T-helper 17 cell (primary cell): ENCODE measurements at places on chromosomes 3 and 15. TPM values are rescaled to one million over a fixed set of nuclear protein-coding genes. Genes with fewer than 3 reads are reported as not detected.

GRCh38 chr3:36827133-36827532, 62.8 kb upstream of the DCLK3 start:
- no peak for DNase-seq

DNA sequence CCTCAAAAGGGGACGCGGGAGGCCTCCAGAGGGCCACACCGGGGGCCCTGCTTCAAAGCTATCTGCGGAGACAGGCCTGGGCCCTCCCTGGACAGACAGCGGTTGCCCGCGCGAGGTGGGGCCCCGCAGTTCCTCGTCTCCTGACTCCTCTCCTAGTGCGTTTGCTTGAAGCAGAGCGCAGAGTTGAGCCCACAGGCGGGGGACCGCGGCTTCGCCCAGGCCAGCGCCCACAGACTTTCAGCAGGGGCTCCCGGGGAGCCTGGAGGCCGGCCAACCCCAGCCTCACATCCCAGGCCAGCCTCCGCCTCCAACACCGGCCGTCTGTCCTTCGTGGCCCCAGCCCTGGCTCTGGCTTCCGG, 540 bp upstream of the ADAMTS7 start:
- DNase-seq: no peak

- DNase-seq: no peak
These were observed 306.7 kb downstream of the TIGIT start for GRCh38 chr3:114600571-114600970.

The ROBO2 gene
- total RNA-seq: not detected

The TMEM207 gene
- total RNA-seq: not detected

The FMN1 gene
- 18.7 TPM for total RNA-seq

GRCh38 chr15:42808913-42809312, 72.0 kb upstream of the CDAN1 start:
- DNase-seq: no peak

- no peak for DNase-seq
These were observed 3.8 kb upstream of the PLXND1 start for GRCh38 chr3:129610276-129610675.

- no peak for DNase-seq
These were observed 1.3 kb upstream of the THBS1 start for GRCh38 chr15:39579487-39580116.

The NIT2 gene
- 30.1 TPM for total RNA-seq

GRCh38 chr3:157618075-157618760, 115.0 kb upstream of the VEPH1 start:
- no peak for DNase-seq

The CCDC39 gene
- not detected for total RNA-seq

DNA sequence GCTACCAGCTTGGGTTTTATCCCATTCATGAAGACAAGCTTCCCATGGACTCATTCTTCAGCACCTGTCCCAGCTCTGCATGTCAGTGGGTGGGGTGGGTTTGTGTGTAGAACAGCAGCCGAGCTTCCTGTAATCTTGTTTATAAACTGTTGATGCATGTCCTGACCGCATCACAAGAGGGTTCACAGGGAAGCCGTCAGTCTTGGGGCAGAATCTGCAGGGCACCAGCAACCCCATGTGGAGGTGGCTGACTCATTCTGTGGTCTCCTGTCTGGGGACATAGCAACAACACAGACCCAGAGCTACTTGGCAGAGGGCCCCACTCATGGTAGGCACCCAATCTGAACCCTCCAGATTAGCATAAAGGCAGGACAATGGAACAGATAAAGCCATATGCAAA, 35.6 kb downstream of the DAPK2 start:
- peak; percentile 54 for DNase-seq

The MYH15 gene
- not detected for total RNA-seq

DNA sequence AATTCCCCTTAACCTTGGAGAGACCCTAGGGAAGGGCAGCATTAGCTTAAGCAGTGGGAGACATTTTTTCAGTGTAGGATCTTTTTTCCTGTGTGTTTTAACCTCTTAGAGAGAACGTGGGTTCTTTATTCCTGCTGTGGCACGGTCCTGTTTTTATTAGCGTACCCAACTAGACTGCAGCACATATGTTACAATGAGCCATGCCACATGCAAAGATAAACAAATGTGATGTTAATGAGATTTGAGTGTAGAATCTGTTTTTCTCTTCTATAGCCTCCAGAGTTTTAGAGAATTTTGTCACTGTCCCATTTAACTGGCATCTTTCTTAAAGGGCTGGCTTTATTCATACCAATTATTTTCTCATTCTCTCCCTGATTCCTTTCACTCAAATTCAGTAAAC, 347.5 kb downstream of the CNTN4 start:
- no peak for DNase-seq

DNA sequence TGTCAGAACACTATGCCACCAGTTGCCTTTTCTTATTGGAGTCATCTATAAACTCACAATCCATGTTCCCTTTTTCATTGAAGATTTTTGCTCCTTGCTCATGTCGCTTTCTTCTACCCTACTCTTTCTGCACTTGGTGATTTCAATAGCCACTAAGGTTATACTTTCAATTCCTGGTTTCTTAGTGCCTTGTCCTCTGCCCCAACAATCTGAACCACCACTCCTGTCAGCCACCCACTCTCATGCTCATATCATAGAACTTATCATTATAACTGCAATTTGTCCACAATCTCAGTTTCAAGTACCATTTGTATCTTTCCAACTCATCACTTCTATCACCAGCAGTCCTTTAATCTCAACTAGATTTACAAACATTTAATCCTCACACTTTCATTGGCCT, 10.0 kb upstream of the GRAMD1C start:
- no peak for DNase-seq

The ITIH4 gene
- 25.8 TPM for total RNA-seq

DNA sequence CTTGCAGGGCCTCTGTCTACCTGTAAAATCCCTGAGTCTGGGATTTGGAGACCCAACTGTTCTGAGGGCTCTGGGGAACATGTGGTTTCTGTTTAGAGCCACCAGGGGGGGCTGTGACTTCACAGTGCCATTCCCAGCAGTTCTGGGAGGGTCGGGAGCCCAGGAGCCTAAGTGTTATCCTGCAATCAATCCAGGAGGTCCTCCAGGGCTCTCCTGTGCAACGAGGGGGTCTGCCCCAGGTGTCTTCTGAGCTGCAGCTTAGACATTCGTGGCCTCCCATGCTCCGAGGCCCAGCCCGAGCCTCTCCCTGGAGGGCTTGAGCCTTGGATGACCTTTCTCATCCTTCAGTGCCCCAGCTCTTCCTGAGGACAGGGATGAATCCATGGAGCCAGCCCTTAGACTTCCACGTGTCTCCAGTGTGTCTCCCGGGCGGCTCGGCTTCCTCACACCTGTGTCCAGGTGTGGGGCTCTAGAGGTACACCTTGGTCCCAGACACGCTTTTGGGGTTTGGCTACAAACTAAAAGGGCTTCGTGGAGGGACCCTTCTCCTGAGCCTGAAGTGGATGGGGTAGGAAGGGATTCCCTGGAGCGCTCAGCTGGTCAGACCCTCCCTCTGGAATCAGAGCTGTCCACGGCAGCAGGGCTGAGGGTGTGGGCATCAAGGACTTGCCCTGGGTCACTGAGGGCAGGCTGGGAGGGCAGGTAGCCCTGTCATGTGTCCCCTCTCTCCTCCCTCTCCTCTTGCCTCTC, 20.3 kb upstream of the ABTB1 start:
- no peak for DNase-seq

The AMOTL2 gene
- not detected for total RNA-seq

DNA sequence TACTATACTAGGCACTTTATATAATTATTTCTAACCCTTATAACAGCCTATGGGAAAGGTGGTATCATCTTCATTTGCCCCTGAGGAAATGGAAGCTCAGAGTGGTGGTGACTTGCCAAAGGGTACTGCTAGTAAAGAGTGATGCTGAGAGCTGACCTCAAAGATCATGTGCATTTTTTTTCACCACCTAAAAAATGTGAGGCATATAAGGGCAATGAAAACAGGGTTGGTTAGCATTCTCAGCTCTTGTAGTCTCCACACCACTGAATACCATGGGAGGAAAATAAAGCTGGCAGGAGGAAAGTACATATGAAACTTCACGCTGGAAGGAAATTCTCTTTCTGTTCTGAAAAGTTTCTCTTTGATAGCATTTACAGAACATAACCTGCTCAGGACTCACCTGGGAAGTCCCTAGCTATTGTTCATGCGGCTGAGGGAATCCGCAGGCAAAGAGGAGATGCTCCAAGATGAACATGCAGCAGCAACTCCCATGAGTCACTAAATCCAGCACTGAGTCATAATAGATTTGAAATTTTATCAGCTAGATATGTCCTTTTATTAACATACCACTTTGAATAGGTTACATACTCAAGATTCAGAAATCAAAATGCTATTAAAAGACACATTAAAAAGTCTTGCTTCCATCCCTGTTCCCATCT, 17.3 kb downstream of the FAIM start:
- no peak for DNase-seq

GRCh38 chr3:48664929-48665328, 2.2 kb upstream of the CELSR3 start:
- DNase-seq: no peak

GRCh38 chr15:59257140-59257539, 50.5 kb downstream of the LDHAL6B start:
- no peak for DNase-seq

- DNase-seq: no peak
These were observed 11.6 kb downstream of the GALNT15 start for GRCh38 chr3:16186086-16186485.

- DNase-seq: no peak
These were observed 440.7 kb upstream of the ARHGEF26 start for GRCh38 chr3:153680526-153680925.

DNA sequence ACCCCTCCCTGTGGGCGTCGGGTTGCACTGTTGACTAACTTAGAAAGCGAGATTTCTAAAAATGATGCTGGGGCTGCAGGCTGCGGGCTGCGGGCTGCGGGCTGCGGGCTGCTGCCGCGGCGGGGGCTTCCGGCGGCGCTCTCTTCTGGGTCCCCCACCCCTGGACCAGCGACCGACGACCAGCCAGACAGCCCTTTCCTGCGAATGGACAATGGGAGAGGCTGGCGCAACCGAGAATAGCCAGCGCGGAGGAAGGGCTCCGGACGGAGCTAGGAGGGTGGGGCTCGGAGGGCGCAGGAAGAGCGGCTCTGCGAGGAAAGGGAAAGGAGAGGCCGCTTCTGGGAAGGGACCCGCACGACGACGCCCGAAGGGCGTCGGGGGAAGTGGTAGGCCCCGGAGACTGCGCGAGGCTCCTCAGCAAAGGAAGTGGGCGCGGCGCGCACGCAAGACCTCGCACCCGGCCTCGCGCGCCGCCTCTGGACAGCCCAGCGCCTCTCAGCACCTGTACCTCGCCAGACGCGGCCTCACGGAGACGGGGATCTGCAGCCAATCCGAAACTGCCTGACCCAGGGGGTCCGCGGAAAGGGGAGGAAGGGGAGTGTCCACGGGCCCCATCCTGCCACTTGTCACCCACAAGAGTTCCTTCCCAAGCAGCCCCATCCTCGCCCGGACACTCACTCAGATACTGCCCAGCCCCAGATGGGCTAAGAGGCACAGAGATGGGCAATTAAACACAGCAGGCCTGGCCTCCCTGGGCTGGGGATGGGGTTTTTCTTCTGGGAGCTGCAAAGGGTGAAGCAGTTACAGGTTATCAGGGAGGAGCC, 70.7 kb downstream of the SLC12A8 start:
- peak; percentile 27 for DNase-seq

GRCh38 chr3:159187706-159188105, 385.9 kb downstream of the MFSD1 start:
- DNase-seq: no peak

The PLXNB1 gene
- total RNA-seq: 2.4 TPM

- DNase-seq: no peak
These were observed 298.9 kb upstream of the RORA start for GRCh38 chr15:61527836-61528580.

The PLA2G4F gene
- total RNA-seq: not detected

DNA sequence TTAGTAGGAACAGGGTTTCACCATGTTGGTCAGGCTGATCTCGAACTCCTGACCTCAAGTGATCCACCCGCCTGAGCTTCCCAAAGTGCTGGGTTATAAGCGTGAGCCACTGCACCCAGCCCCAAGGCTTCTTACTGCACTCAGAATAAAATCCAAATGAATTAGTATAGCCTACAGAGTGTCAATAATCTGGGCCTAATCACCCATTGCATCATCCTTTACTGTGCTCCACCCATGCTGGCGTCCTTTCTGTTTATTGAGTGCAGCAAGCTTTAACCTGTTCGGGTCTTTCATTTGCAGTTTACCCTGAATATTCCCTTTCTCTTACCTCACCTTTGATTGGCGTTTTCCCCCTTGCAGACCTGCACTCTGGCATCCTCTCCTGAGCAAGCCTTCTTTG, 77.7 kb downstream of the CEP63 start:
- DNase-seq: no peak

The MRAS gene
- total RNA-seq: 1.6 TPM

- DNase-seq: no peak
These were observed 42.8 kb upstream of the ROBO1 start for GRCh38 chr3:79810581-79810980.

- DNase-seq: no peak
These were observed 44.3 kb upstream of the CHRNB4 start for GRCh38 chr15:78685159-78685921.
